ENCODE measurements at places on chromosomes 5 and 9. TPM values are rescaled to one million over a fixed set of nuclear protein-coding genes. Genes with fewer than 3 reads are reported as not detected.

SHOC1 gene
- not detected for total RNA-seq

PCA3 gene
- 0.26 TPM for total RNA-seq

IFNA2 gene
- not detected for total RNA-seq

PCDHGA3 gene
- total RNA-seq: 1.9 TPM

GABRA6 gene
- total RNA-seq: not detected

IL33 gene
- total RNA-seq: 83.6 TPM

SLC34A3 gene
- not detected for total RNA-seq

DMRT3 gene
- total RNA-seq: not detected

GPR151 gene
- not detected for total RNA-seq

PLPPR1 gene
- not detected for total RNA-seq

FCN1 gene
- not detected for total RNA-seq

CYSRT1 gene
- 0.17 TPM for total RNA-seq

CLTA gene
- 310 TPM for total RNA-seq

RMRP gene
- 134,448 TPM for total RNA-seq

PCDHGA12 gene
- 7.4 TPM for total RNA-seq

GFI1B gene
- not detected for total RNA-seq
